ENCODE measurements at places on chromosomes 7 and 10. TPM values are rescaled to one million over a fixed set of nuclear protein-coding genes. Genes with fewer than 3 reads are reported as not detected.

GRCh38 chr7:79064187-79064823 lies 389.2 kb downstream of the MAGI2 start:
- no peak for DNase-seq

TRAPPC14 gene
- 24.0 TPM for total RNA-seq

LGI1 gene
- not detected for total RNA-seq

HOXA9 gene
- 62.9 TPM for total RNA-seq

GRCh38 chr7:20240080-20240926 lies 23.1 kb upstream of the MACC1 start:
- no peak for DNase-seq

Data from endothelial cell of umbilical vein (primary cell).